ENCODE measurements at places on chromosomes 11 and 22. TPM values are rescaled to one million over a fixed set of nuclear protein-coding genes. Genes with fewer than 3 reads are reported as not detected.

CARS1 gene
- 28.4 TPM for polyA plus RNA-seq

CASP12 gene
- 0.65 TPM for polyA plus RNA-seq

KDM4F gene
- not detected for polyA plus RNA-seq

CBLIF gene
- 0.20 TPM for polyA plus RNA-seq

TBRG1 gene
- 38.8 TPM for polyA plus RNA-seq

CASP5 gene
- not detected for polyA plus RNA-seq
